ENCODE measurements at places on chromosomes 2 and 18.

DNA sequence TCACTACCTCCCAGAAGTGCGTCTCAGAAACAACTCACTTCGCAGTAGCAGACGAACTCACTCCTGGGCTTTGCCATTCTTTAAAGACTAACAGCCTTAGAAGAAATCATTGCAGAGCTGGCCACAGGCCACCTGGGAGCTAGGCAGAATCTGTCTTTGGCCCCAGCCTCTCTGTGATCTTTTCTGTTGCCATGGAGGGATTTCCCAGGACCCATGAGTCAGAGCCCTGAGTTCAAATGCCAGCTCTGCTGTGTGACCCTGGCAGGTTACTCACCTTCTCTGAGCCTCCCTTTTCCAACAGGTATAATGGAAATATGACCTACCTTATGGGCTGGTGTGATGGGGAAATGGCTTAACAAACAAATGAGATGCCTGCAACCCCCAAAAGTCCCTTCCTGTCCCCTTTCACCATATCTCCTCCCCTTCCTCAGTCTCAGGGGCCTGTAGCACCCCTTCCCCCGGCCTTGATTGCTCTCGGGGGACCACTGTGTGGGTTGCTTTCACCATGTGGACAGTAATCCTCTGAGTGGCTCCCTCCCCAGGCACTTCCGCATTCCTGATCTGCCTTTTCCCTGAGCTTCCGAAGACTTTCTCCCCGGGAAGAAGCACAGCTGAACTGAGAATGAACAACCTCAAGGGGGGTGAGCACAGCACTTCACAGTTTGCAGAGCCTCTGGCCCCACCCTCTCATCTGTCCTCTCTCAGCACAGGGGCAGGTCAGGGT is 34.0 kb upstream of the SLC66A3 start:
- no peak for DNase-seq

DNA sequence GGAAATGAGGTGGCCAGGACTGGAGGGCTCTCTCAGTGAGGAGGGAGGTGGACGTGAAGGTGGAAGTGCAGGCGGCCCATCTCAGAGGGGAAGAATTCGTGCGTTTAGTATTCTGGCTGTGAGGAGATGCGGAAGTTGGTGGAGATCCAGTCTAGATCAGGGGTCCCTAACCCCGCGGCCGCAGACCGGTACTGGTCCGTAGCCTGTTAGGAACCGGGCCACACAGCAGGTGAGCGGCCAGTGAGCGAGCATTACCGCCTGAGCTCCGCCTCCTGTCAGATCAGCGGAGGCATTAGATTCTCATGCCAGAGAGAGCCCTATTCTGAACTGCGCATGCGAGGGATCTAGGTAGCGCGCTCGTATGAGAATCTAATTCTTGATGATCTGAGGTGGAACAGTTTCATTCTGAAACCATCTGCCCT is 1.6 kb upstream of the FHOD3 start:
- DNase-seq = no peak

- DNase-seq = no peak
These were observed 12.1 kb downstream of the CAPN14 start for GRCh38 chr2:31205186-31205585.

DNA sequence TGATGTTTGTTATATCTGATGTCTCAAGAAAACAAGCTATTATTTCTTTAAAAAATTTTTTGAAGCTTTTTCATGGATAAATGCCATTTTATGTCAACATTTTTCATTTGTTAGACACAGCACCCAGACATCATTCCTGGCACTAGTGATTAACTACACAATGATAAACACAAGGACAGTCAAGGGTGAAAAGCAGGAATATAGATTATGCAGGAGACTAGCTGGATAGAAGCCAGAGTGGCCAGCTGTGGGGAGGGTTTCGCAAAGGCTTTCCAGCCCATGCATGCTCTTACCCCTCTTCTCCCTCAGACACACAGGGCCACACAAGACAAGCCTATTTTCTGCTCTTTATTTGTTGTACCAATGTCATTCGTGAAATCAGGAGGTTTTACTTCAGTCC is 127.1 kb upstream of the TTC39C start:
- DNase-seq = no peak

- no peak for DNase-seq
These were observed 62.1 kb upstream of the KYNU start for GRCh38 chr2:142815375-142815774.

DNA sequence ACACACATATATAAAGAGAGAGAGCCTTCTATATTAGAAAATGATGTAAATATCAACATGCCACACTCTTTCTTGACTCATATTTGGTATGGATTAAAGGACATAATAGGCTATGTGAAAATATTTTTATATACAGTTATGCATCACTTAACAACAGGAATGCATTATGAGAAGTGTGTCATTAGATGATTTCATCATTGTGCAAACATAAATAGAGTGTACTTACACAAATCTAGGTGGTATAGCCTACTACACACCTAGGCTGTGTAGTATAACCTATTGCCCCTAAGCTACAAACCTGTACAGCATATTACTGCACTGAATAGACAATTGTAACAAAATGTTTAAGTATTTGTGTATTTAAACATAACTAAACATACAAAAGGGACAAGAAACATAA is 354.8 kb upstream of the CNTNAP5 start:
- DNase-seq = no peak
